ENCODE measurements at places on chromosomes 4 and X. TPM values are rescaled to one million over a fixed set of nuclear protein-coding genes. Genes with fewer than 3 reads are reported as not detected.

DNA sequence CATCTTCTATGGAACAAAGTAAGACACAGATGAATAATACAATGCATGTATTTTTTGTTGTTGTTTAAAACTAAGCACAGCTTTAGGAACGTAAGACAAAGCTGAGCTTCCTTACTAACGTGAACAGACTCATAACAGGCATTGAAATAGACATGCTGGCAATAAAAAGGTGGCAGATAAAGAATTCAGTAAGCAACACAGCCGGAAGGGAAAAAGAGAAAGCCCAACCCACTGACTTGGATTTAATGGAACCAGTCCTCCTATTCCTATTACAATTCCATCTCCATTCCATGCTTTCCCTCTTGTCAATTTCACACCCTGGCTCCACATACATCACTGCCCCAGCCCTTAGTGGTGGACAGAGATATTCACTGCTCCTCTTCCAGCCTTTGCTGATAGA lies 182.1 kb downstream of the NSUN7 start:
- DNase-seq, result no peak

DNA sequence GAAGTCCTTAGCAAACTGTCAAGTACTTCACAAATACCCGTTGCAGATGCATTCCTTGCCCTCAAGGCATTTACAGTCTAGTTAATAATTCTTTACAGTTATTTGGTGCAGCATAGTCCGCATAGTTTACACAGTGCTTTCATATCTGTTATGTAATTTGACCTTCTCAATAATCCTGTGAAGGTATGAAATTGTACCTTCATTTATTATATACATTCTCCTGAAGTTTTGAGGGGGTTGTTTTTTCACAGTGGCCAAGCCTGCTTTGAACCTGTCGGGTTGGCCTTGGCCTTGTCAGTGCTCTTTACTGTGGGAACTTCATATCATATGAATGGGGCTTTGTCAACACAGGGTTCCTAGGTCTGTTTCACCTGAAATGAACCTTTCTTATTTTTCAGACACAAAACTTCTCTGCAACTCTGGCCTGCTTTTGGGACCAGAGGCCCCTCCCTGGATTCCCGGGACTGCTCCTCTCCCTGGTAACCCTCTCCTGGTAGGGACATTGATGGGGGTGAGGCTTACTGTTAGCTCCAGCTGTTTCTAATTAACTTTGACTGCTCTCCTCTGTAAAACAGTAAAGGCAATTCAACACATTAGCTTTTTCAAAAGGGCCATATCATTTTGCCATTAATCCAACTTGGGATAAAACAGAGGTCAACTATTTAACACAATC lies 9.1 kb downstream of the IGFBP7 start:
- DNase-seq, result no peak

DNA sequence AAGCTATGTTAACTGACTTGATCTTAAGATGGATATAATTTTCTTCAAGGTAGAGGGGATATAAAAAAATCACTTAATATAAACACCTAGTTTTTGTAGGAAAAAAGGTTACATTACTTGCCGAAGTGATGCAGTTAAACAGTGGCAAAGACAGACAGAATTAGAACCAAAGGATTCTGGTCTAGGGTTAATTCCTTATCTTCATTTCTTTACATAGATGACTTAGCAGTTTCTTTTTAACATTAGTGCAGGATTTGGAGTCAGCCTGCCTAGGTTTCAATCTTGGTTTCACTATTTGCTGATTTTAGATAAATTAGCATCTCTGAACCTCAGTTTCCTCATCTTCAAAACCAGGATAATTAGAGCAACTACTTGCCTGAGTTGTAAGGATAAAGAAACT lies 14.3 kb downstream of the ZAR1 start:
- DNase-seq, result no peak

DNA sequence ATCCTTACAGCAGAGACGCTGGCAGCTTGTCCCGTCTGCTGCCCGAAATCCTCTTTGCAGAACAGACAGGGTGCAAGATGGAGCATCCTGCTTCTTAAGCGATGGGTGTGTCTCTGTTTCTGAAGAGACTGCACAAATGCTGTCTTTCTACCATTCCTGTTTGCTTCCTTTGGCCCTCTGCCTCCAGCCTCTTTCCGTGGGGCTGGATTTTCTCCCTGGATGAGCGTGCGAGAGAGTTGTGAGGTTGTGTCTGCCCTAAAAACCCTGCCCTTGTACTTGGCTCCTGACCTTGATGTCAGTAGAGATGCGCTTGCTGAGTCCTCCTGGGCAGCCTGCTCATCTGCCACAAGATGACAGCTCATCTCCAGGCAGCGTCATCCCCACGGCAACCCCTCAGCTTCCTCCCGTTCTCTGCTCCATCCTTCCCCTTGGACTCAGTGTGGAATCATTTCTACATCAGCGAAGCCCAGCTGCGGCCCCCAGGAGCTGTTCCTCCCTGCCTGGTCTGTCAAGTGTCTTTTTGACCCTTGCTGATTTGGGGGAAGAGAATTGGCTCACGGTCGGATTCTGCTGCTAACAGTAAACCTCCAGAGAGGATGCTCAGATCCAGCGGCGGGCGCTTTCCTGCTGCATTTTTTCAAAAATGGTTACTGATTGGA lies 246.2 kb downstream of the ASMT start:
- DNase-seq, result no peak

DNA sequence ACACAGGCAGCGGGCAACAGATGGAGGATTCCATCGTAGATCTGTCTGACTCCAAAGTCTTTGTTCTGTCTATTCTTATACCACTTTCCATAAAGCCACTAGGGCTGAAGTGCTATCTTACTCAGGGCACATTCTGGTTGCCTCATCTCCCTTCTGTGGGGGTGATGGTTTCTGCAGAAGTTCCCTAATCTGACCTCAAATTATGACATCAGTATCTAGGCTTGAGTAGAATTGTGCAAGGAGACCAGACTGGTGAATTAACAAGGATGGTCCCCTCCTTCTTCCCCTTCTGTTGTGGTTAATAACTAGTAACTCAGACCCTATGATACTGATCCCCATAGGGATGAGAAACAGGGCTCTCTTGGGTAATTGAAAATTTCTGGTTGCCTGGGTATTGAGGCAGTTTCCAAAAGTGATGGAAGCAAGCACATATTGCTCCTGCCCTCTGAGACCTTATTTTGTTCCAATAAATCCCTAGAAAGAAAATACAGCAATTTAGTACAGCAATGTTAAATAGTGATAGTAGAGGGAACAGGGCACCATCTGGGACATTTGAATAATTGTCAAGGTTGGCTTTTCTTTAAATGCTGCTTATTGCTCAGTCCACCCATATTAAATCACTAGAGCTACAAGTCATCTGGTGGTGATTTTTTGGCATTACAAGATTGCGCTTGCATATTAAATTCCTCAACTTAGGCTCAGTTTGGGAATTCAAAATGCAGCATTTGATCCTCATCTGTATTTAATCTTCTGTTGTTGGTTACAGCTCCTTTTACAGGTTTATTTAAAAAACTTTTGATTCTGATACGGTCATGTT lies 57.3 kb upstream of the AP1S2 start:
- no peak for DNase-seq

GRCh38 chr4:6724421-6725111 lies 8.6 kb downstream of the BLOC1S4 start:
- no peak for DNase-seq

DNA sequence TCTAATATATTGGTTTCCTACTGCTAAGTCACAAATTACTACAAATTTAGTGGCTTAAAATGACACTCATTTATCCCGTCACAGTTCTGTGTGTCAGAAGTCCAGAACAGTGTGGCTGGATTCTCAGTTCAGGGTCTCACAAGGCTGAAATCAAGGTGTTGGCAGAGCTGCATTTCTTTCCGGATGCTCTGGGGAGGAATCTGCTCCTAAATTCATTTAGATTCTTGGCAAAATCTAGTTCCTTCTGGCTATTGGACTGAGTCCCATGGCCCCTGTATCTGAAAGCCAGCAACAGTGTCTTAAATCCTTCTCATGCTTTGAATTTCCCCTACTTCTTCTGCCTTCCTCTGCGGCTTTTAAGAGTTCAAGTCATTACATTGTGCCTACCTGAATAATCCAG lies 103.1 kb upstream of the BMP3 start:
- no peak for DNase-seq

- DNase-seq, result no peak
These were observed 10.2 kb upstream of the CXCL13 start for GRCh38 chr4:77595364-77595973.

GRCh38 chr4:34293459-34293858 lies 1950.9 kb downstream of the ARAP2 start:
- DNase-seq, result no peak

DNA sequence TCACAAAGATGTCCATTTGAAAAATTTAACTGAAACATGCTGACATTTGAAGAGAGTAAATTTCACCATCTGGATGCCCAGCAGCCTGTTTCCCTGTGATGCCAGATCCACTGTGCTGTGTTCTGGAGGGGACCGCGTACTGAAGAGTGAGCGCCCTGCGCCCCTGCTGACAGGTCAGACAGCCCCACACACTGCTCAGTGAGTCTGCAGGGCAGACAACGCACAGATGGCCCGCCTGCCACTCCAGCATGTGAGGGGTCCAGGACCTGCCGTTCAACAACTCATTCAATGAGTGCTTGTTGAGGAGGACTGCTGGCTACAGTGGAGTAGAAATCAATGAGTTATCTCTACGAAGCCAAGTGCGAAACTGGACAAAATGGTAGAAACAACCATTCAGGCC lies 49.2 kb downstream of the FGFRL1 start:
- DNase-seq, result no peak

DNA sequence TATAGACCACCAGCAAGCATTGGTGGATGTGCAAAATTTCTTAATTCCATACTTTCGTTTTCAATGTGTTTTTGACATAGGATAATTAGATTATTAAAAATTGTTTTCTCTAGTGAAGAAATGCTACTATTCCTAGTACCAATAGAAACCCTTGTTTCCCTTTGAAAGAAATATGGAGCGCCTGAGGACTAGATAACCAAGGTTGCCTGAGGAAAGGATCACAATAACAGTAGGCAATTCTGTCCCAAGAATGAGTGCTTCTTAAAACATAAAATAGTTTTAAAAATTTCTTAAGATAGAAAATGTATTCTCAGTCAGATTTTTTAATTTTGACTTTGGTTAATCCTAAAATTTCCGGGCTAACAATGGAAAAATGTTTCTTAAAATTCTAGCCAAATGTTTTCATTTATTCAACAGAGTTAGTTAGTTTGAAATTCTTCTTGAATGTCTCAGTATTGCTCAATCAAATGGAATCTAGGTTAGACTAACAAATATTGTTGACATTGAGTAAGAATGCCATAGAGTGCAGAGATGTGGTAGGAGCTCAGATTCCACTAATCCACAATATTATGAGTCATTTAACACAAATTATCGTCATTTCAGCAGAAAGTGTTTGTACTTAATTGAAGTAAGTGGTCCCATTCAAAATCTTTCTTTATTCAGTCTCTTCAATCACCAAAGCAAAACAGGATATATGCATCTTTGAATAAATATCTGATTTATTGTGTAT lies 666.0 kb downstream of the GRID2 start:
- DNase-seq, result no peak

- no peak for DNase-seq
These were observed 10.9 kb downstream of the SAP30 start for GRCh38 chr4:173381610-173382009.

- DNase-seq, result no peak
These were observed 16.3 kb downstream of the ARX start for GRCh38 chrX:24999511-24999910.

- no peak for DNase-seq
These were observed 1.4 kb downstream of the GRIPAP1 start for GRCh38 chrX:49000636-49001035.

GRCh38 chrX:78548012-78548411 lies 111.1 kb downstream of the RTL3 start:
- no peak for DNase-seq

DNA sequence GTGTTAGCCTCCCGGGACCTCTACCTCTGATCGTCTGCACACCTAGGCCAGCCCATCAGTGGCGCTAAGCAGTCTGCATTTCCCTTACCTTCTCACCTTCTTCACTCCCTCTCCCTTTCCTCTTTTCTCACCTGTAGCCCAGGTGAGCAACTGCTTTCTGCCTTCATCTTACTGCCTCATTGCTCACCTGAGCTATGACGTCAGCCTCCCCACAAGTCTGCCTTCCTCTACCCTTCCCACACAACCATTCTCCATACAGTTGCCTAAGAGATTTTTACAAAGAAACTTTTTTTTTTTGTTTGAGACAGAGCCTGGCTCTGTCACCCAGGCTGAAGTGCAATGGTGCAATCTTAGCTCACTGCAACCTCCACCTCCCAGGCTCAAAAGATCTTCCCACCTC lies 136.3 kb downstream of the BCOR start:
- DNase-seq, result no peak

The PIGA gene
- total RNA-seq, result 16.0 TPM

The DRD5 gene
- total RNA-seq, result not detected

The TMPRSS11D gene
- not detected for total RNA-seq

The SSX4B gene
- total RNA-seq, result not detected

The HMX1 gene
- not detected for total RNA-seq

The MTTP gene
- total RNA-seq, result not detected

The HHIP gene
- total RNA-seq, result 0.45 TPM

The RHOXF1 gene
- total RNA-seq, result not detected
